ENCODE measurements at places on chromosomes 6 and 20.

- DNase-seq, result peak; percentile 6
Measured at GRCh38 chr20:16407251-16408067, 165.8 kb downstream of the KIF16B start.

- DNase-seq, result no peak
Measured at GRCh38 chr6:42236030-42236429, 18.4 kb upstream of the MRPS10 start.

DNA sequence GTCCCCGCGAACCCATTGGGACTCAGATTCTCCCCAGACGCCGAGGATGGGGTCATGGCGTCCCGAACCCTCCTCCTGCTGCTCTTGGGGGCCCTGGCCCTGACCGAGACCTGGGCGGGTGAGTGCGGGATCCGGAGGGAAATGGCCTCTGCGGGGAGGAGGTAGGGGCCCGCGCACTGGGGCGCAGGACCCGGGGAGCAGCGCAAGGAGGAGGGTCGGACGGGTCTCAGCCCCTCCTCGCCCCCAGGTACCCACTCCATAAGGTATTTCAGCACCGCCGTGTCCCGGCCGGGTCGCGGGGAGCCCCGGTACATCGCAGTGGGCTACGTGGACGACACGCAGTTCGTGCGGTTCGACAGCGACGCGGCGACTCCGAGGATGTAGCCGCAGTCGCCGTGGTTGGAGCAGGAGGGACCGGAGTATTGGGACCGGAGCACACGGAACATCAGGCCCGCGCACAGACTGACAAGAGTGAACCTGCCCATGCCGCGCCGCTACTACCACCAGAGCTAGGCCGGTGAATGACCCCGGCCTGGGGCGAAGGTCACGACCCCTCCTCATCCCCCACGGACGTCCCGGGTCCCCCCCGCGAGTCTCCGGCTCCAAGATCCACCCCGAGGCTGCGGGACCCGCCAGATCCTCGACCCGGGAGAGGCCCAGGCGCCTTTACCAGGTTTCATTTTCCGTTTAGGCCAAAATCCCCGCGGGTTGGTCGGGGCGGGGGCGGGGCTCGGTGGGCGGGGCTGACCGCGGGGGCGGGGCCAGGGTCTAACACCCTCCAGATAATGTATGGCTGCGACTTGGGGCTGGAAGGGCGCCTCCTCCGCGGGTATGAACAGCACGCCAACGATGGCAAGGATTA lies 15.7 kb upstream of the HLA-A start:
- peak; percentile 59 for DNase-seq

- DNase-seq, result no peak
Measured at GRCh38 chr20:62111148-62111547, 11.1 kb upstream of the LSM14B start.

DNA sequence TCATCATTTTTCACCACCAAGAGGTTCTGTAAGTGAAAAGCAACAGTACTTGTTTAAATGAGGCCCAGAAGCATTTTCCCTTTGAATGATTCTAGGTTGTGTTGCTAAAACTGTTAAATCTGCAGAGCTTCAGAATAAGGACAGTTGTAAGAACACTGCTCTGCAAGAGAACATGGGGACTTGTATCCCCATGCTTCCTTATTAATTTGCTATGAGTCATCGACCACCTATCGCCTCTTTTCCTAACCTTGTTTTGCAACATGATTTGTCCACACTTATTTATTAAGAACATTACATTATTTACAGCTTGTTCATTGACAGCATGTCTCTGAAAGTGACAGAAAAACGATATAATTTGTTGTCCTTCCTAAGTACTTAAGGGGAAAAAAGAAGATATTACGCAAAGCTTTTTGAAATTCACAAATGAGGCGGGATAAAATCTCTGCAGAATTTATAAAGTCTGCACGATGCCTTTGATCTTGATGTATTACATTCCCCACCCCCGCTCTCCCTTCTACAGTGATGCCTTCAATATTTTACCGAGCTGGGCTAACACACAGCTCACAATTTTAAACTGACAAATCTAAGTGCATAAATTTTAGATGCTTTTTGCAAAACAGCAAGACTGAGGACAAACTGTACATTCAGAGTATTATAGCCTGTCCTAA lies 220.0 kb upstream of the SPTLC3 start:
- no peak for DNase-seq

DNA sequence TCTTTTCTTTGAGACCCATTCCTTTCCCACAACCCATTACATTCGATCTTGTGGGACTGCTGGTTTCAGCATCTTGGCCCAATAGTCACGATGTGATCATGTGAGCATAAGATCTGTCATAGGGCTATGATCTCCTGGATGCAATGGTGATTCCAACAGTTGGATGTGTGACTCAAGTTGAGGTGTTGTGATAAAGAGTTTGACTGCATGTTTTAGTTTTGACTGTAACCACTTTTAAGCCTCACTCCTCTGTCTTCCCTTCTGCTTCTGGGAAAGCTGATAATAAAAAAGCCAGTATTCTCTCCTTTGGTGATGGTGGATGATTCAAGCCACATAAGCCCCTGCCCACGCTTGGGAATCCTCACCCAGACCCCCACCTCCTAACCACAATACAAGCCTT lies 117.0 kb upstream of the ASCC3 start:
- peak; percentile 14 for DNase-seq

DNA sequence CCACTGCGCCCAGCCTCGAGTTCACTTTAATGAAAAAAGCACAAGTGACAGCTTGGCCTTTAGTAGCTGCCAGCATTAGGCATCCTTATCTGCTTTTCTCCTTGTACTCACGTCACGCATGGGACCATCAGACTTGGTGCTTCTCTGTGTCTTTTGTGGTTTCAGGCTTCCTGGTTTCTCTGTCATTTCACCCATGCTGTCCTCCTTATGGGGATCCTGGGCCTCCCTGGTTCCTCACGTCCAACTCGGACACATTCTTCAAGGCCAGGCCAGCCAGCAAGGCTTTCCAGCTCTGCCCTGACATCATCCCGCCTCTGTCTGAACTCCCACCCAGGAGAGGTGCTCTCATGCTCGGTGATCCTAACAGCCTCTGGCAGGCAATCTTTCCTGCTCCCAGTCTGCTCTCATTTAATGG lies 83.2 kb downstream of the TIAM2 start:
- no peak for DNase-seq

- DNase-seq, result peak; percentile 61
Measured at GRCh38 chr20:38152175-38152620, 12.9 kb downstream of the TGM2 start.

GRCh38 chr20:1646975-1647431 lies 10.6 kb downstream of the SIRPG start:
- no peak for DNase-seq

- DNase-seq, result no peak
Measured at GRCh38 chr20:56445130-56445529, 23.3 kb upstream of the RTF2 start.

DNA sequence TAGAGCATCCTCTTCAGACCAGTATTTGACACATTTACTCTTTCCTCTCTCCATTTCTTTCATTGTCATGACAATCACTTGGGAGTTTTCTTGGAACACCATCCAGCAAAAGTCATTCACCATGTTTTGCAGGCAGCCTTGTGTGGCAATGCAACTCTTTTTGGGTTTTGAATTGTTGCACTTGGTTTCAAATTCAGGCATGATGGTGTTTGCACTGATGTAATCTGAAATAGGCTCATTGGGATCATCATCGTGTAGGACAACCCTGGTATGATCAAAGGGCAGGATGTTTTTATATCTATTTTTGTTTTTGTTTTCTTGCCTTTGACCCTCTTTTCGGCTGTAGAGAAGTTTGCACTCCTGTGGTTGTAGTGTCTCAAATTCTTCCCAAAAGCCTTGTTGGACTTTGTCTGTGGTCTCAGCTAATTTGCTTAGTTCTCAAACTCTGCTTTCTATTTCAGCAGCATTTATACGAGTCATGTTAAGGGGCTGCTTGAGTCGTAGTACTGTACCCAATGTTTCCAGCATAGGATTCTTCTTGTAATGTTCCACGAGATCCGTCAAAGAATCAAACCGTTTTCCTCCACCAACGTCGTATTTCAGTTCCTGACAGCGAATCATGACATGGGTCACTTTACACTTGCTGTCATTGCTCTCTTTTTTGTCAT lies 160.8 kb upstream of the TNFAIP3 start:
- DNase-seq, result no peak

GRCh38 chr6:157842212-157842611 lies 19.2 kb downstream of the SNX9 start:
- no peak for DNase-seq

GRCh38 chr20:41872930-41873329 lies 254.8 kb upstream of the CHD6 start:
- no peak for DNase-seq

- no peak for DNase-seq
Measured at GRCh38 chr20:34024723-34025351, 31.1 kb downstream of the RALY start.

- no peak for DNase-seq
Measured at GRCh38 chr6:124026694-124027093, 223.0 kb downstream of the NKAIN2 start.

- DNase-seq, result no peak
Measured at GRCh38 chr6:133503336-133503729, 262.2 kb downstream of the EYA4 start.

DNA sequence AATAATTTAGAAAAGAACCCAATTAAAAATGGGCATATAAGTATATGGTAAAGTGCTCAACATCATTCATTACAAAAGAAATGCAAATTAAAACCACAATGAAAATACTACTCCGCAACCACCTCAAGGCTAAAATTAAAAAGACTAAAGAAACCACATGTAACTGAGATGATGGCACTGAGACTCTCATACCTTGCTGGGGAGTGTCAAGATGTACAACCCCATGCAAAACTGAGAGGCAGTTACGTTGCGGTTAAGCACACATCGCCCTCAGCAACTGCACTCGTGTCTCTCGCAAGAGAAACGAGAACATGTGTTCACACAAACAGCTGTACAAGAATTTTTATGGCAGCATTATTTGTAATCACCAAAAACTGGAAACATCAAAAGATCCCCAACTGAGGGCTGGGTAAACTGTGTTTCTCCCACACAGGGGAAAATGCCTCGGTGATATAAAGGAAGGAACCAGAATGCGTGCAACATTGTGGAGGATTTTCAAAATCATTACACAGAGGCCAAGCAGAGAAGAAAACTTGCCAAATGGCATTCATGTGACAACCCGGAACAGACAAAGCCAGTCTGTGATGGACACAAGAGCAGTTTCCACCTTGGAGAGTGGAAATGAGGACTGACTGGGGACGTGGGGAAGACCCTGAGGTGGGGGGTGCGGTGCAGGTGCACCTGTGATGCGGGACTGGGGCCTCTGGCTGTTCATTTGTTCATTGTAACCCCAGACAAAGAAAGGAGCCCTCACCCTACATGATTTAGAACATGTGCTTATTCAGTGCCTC lies 144.9 kb downstream of the WDR27 start:
- DNase-seq, result no peak

DNA sequence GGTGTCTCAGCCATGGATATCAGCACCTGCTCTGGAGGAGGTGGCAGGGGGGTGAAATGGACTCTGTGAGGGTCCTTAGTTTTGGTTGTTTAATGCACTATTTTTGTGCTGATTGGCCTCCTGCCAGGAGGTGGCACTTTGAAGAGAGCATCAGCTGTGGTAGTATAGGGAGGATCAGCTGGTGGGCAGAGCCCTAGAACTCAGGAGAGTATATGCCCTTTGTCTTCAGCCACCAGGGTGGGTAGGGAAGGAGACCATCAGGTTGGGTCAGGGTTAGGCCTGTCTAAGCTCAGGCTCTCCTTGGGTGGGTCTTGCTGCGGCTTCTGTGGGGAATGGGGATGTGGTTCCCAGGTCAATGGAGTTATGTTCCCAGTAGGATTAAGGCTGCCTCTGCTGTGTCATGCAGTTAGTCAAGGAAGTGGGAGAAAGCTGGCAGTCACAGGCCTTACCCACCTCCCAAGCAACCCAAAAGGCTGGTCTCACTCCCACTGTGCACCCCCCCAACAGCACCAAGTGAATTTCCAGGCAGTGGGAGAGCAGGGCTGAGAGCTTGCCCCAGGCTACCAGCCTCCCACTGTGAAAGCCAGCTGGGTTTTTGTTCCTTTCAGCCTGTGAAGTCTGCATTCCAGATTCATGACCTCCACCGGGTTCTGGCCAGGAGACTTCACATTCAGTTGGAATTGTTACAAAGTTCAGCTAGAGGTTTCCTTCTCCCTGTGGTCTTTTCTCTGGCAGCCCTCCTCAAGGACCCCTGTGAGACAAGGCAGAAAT lies 5.7 kb upstream of the OSTM1 start:
- DNase-seq, result peak; percentile 81

GRCh38 chr20:45450097-45450818 lies 19.3 kb upstream of the WFDC2 start:
- DNase-seq, result peak; percentile 30

- no peak for DNase-seq
Measured at GRCh38 chr20:59783641-59784010, 149.8 kb downstream of the SYCP2 start.

GRCh38 chr6:10303608-10304506 lies 111.0 kb downstream of the TFAP2A start:
- no peak for DNase-seq

GRCh38 chr6:113277111-113277510 lies 580.0 kb upstream of the MARCKS start:
- DNase-seq, result no peak

DNA sequence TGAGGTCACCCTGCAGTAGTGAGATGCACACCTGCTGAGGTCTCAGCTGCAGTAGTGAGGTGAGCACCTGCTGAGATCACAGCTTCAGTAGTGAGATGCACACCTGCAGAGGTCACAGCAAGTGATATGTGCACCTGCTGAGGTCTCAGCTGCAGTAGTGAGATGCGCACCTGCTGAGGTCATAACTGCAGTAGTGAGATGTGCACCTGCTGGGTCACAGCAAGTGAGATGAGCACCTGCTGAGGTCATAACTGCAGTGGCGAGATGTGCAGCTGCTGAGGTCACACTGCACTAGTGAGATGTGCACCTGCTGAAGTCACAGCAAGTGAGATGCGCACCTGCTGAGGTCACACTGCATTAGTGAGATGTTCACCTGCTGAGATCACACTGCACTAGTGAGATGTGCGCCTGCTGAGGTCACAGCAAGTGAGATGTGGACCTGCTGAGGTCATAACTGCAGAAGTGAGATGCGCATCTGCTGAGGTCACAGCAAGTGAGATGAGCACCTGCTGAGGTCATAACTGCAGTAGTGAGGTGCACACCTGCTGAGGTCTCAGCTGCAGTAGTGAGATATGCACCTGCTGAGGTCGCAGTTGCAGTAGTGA lies 20.8 kb downstream of the ZDHHC14 start:
- no peak for DNase-seq

DNA sequence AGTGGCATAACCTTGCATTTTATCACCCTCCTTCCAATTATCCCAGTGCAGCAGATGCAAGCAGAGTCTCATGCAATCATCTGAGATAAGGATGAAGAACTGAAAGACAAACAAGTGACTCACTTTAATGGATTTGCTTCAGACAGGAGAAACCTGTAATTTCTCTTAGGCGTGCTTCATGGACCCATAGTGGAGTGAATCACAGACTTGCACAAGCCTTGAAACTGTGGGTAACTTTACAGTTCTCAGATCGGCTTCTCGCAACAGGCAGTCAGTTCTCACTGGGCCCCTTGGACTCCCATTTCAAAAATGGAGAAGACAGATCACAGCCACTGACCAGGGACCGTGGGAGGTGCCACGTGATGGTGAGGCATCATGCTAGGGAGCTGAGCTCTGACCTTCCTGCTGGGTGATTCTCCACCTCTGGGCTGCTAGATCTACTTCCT lies at the start of gene ADGRF4:
ADGRF4 (plus strand) TSS at position 239 of the 446 bp plus-strand sequence. CDS start 8,666 bp downstream, outside the sequence.
- DNase-seq, result no peak
